Esophagus squamous epithelium (tissue), 5 donors: ENCODE measurements at places on chromosomes 3 and 15.

GRCh38 chr3:43695863-43696262 is 5.1 kb downstream of the ABHD5 start:
- DNase-seq, result no peak

GRCh38 chr15:83378921-83379578 is 68.1 kb upstream of the SH3GL3 start:
- DNase-seq, result no peak

- DNase-seq, result no peak
These were observed 1.8 kb downstream of the GSK3B start for GRCh38 chr3:120092474-120092873.

DNA sequence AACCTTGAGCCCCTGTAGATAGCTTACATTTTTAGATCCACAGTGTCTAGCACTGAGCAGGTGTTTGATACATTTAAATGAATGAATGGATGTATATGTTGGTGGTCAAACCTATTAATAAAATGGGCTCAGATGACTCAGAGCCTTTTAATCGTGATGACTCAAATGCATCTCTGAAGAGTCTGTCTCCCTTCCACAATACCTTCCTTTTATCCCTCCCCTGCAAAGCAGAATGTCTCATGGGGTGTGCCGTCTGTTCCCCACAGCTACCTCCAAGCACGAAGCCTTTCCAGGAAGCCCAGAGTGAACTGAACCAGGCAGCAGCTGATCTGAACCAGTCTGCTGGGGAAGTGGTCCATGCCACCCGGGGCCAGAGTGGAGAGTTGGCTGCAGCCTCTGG is 303.5 kb upstream of the TPM1 start:
- no peak for DNase-seq

DNA sequence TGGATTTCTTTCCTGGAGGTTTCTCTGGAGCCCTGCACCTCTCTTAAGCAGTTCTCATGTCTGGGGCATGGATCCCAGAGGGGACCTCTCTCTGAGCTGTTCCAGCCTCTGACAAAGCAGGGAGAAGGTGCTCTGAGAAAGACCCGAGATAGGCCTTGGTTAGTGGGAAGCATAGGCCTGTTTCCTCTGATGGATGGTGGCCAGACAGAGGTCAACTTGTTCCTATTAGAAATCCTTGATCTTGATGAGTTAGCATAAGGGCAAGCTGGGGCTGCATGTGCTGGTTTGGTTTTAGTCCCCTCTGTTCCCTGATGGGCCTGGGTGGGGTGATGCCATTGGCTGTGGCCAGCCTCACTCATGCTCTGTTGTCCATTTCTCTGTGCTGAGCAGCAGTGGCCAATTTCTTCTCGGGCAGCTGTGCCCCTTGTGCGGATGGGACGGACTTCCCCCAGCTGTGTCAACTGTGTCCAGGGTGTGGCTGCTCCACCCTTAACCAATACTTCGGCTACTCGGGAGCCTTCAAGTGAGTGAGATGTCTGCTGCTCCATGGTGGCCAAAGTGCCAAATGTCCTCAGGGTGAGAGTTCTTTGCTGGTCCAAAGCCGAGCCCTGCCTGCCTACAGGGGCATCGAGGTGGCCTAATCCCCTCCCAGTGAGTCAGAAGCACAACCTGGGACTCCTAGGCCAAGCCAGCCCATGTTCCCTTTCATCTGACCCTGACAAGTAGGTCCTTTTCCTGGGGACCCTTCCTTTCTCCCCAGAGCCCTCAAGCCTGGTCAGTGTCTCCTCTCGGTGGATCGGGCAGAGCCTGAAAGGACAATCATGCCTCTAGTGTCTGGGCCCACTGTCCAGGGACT is 9.0 kb downstream of the TF start:
- no peak for DNase-seq

- DNase-seq, result no peak
These were observed 172.4 kb downstream of the OXSM start for GRCh38 chr3:25962255-25962654.

DNA sequence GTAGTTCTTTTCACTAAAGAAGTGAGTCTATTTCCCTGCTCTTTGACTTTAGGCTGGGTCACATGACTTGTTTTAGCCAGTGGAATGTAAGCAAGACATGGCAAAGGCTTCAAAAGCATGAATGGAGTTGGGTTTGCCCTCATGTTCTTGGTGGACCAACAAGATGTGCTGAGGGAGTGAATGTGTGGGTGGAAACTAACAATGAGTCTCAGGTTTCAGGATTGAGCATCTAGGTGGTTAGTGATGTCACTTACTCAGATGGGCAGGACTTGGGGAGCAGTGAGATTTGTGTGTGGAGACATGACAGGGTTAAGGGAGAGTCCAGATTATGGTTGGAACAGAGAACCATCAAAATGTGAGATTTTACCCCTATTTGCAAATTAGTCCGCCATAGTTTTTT is 181.4 kb upstream of the UBE2E1 start:
- no peak for DNase-seq

- DNase-seq, result no peak
These were observed 82.2 kb downstream of the RBMS3 start for GRCh38 chr3:29363110-29363509.

GRCh38 chr15:70050970-70051369 is 46.7 kb downstream of the TLE3 start:
- no peak for DNase-seq

DNA sequence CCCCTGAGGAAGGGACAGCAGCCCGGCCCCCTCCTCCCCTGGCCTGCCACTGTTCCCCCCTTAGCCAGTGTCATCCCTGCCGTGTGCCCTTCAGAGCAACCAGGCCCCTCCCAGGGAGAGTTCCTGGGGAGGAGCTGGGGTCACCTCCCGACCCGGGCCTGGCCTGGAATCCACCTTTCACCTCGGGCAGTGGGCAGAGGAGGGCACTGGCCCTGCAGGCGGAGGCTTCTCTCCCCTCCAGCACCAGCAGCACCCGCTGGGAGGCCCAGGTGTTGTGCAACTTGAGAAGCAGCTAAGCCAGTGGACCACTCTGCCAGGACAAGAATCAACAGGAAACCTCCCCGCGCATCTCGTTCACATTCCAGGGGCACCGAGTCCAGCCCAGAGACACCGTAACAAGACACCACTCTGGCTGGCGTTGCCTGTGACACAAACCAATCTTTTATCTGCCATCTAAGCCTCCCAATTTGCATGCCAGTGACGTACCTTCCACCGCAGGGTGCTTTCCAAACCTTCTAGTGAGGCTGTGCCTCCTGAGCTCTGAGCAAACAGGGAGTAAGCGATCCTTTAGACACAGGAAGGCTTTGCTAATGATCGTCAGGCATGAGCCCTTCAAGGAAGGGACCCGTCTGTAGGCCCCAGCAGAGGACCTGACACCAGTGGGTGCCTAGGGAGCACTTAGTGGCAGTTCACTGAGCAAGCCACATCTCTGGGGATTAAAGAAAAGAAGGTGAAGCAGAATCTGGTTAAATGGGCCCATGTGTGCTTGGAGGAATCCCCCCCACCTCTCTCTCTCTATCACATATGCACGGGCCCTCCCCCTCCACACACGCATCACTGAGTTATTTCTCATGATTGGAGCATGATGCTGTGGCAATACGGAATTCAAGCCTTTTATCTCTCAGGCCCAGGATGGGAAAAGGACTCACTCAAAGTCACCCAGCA is 98.9 kb upstream of the TLE3 start:
- peak; percentile 12 for DNase-seq

GRCh38 chr3:53635041-53635440 is 140.6 kb downstream of the CACNA1D start:
- DNase-seq, result no peak

GRCh38 chr3:71031914-71032521 is 551.5 kb downstream of the FOXP1 start:
- DNase-seq, result no peak

DNA sequence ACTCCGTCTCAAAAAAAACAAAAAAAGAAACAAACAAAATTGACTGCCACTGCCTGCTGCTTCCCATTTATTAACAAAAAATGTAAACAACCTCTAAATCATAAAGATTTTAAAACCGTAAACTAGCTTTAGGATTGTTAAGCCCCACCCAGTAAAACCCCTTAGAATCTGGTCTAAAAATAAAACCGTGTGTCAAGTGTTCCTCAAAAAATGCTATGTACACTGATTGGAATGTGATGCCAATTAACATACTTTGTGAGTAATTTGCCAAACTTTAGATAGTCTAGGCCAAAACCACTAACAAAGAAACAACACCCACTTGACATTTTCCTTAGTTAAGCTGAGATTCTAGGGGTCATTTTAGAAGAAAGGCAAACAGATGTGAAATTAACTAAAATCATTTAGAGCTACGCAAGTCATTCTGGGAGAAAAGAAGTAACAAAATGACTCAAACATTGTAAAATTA is 5.3 kb downstream of the RAF1 start:
- no peak for DNase-seq

DNA sequence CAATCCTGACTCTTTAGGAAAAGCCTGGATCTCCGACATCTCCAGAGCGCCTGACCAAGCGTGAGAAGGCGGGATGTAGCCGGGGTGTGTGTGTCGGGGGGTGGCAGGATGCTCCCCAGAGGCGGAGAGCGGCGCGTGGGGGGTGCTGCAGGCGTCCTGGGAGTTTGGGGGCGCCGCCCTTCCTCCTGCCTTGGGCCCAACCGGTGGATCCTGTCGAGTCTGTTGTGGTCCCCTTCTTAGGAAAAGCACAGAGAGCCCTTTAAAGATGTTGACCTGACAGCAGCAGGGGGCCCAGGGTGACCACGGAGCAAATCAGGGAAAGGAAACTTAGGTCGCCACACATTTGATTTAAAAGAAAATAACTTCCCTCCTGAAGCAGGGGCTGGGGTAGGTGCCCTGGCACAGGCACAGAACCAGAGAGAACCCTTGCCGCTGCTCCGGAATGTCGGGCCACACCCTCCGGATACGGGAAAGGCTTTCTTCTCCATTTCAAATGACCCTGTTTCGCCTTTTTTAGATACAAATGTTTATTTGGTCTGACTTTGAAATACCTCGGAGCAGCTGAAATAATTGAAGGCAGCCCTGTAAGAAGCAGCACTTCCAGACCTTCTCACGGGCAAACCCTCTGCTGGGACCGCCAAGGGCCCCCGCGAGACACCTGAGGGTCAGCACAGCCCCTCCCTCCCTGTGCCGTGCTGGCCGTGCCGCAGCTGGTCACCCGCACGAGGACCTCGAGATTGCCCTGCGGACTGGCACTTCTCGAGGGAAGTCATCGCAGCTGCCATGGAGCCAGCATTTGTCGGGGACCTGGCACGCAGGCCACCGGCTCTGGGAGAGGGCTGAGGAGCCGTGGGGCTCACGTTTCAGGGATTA is 102.9 kb upstream of the KLF13 start:
- no peak for DNase-seq

DNA sequence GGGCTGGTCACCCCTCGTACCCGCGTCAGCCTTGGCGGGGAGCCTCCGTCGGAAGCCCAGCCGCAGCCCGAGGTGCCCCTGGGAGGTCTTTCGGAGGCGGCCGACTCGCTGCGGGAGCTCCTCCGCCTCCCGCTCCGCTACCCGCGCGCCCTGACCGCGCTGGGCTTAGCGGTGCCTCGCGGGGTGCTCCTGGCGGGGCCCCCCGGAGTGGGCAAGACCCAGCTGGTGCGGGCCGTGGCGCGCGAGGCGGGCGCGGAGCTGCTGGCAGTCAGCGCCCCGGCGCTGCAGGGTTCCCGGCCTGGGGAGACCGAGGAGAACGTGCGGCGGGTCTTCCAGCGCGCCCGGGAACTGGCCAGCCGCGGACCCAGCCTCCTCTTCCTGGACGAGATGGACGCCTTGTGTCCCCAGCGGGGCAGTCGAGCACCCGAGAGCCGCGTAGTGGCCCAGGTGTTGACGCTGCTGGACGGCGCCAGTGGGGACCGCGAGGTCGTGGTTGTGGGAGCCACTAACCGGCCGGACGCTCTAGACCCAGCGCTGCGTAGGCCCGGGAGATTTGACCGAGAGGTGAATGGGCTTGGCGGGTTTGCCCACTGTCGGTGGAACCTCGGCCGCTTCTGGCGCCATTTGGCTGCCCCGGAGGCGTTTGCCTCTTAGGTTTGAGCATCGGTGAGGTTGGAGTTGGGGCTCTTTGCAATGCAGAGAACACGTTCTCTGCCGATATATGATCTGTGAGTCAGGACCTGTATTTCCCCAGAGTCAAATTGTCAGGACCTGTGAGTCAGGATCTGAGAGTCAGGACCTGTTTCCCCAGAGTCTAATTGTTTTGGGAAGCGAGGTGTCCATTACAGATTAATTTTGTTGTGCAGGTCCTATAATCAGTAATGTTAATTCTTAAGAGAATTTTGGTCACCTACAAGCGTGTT is 24.9 kb upstream of the GATM start:
- DNase-seq, result no peak

- DNase-seq, result no peak
These were observed 525 bp downstream of the NPTN start for GRCh38 chr15:73632670-73633058.

DNA sequence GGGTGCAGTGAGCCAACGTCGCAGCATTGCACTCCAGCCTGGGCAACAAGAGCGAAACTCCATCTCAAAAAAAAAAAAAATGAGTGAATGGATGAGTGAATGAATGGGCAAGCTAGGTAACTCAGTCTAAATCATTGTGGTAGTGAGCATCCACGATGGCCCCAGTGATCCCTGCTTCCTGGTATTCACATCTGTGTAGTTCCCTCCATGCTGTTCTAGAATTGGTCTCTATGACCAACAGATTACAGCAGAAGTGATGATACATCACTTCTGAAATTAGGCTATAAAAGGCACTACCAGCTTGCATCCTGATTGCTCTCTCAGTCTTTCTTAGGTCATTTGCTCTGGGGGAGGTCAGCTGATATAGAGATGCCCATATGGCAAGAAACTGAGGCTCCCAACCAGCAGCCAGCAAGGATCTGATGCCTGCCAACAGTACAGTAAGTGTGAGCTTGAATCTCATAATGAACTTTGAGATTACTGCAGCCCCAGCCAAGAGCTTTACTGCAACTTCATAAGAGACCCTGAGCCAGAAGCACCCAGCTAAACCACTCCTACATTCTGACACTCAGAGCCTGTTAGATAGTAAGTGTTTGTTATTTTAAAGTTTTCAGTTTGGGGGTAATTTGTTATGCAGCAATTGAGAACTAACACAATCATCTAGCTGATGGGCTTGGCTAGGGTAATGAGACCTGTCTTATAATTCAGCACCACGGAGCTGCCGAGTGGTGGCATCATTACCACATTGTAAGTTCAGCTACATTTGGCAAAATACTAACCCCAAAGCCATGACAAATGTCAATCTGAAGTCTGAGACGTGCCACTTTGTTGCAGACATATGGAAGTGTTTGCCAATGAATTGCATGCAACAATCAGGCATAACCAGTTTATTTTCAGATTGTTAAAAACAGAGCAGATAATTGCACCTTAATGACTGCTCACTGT is 53.0 kb downstream of the KLHL6 start:
- DNase-seq, result no peak

DNA sequence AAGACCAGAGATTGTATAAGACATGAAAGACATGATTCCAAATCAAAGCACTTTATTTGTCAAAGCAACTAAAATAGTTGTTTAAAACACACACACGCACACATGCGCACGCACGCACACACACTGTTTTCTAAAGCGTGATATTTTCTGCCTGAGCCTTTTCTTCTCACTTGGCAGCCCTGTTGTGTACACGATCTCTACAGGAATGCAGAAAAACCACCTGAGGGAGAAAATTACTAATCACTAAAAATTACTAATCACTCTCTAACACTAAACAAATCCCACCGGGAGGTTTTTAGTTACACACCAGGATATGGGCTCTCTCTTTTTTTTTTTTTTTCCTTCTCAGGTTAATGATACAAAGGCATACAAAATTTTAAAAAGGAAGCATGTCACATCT is 160.1 kb upstream of the ATP11B start:
- DNase-seq, result no peak

- DNase-seq, result no peak
These were observed 99.6 kb upstream of the PFN2 start for GRCh38 chr3:150070271-150070670.
